NCI-H748 treated with DMSO at 0.1 percent for 48 hours (cell line): ENCODE measurements at places on chromosomes 1 and 21.

DNA sequence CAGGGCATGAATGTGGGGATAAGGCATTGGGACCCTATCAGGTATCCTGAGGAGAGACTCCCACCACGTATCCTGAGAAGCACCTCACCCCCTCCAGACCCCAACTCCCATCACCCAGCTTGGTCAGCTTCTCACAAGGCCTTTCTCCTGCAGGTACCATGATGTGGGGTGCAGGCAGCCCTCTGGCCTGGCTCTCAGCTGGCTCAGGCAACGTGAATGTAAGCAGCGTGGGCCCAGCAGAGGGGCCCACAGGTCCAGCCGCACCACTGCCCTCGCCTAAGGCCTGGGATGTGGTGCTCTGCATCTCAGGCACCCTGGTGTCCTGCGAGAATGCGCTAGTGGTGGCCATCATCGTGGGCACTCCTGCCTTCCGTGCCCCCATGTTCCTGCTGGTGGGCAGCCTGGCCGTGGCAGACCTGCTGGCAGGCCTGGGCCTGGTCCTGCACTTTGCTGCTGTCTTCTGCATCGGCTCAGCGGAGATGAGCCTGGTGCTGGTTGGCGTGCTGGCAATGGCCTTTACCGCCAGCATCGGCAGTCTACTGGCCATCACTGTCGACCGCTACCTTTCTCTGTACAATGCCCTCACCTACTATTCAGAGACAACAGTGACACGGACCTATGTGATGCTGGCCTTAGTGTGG, 1.3 kb downstream of the GPR3 start:
- DNase-seq, result no peak

DNA sequence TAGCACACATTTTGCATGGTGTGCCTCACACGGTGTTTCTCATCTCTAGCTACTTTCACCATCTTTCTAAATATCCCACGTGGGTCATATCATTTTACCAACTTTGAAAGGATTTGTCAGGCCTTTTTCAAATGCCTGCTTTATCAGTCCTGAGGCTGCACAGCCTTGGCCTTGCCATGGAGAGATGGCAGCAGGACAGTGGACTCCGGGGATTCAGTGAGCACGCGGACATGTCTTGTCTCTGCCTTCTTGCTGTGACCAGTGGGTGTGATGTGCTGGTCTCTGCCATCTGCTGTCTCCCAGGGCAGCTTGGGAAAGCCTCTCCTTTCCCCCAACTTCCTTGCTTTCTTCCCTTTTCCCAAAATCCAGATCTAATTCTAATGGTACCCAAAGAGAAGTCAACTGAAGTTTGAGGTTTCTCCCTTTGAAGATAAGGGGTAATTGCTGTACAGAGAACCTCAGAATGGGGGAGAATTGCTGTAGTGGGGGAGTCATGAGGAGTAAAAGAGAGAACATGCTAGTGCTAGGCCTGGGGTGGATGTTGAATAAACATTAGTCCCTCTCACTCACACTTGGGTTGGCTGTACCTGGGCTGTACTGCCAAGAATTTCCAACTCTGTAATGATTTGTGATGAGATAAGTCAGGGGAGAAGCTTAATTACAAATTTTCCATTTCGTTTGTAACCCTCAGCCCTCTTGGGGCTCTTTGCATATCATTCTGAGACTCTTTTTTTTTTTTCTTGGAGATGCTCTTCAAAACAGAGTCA, 99.5 kb downstream of the GALNT2 start:
- no peak for DNase-seq

DNA sequence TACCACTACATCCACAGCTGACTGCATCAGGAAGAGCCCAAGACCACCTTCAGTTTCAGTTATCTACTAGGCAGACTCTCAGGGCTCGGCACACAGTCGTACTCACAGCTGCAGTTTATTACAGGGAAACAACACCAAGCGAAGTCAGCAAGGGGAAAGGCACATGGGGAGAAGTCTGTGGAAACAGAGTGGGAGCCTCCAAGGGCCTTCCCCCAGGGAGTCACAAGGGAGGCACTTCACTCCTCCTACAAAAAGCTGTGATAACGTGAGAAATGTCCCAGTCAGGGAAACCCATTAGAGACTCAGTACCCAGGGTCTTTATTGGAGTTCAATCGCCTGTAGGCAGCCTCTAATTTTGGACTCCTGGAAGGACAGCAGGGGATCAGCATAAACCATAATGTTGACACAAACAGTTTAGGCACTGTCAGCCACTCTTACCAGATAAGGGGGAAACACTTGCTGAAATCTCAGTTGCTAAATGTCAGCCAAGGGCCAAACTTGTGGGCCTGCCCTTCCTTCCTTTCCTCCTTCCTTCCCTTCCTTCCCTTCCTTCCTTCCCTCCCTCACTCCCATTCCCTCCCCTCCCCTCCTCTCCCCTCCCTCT, 444.0 kb downstream of the SMYD3 start:
- DNase-seq, result no peak

DNA sequence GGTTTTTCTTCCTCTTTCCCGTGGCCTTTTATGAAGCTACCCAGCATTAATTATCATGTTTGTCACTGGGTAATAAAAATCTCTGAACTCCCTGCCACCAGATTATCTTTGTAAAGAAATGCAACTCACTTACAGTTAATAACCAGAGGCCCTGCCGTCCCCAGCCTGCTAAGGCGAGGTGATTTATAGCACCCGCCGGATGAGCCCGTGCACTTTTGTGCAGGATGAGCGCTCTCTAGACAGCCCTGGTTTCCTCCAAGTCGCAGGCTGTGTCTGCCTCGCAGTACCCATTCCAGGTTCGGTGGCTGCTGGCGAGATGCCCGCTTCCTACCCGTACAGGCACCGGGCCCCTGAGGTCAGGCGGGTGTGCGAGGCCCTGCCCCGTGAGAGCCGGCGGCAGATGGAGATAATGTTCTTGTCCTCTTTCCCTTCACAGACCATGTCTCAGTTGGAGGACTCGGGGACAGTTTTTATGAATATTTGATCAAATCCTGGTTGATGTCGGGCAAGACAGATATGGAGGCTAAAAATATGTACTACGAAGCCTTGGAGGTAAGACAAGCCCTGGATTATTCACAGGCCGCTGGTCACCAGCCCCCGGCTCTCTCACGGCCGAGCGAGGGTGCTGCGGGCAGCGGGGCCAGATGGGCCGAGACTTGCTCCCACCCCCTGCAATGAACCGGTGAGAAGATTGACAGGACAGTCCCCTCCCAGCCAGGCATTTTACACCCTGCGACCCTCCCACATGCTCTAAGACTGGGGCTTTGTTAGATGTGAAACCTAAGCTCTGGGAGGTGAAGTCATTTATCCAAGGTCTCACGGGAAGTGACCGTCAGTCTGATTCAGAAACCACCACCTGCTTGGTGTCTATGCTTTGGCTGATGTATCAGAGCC, 28.5 kb upstream of the SELENON start:
- no peak for DNase-seq

GRCh38 chr1:217275655-217276398, 355.1 kb downstream of the GPATCH2 start:
- DNase-seq, result no peak

- DNase-seq, result no peak
Measured at GRCh38 chr1:16979475-16980327, 719 bp downstream of the MFAP2 start.

GRCh38 chr1:16183765-16184556, 28.1 kb upstream of the EPHA2 start:
- DNase-seq, result no peak

DNA sequence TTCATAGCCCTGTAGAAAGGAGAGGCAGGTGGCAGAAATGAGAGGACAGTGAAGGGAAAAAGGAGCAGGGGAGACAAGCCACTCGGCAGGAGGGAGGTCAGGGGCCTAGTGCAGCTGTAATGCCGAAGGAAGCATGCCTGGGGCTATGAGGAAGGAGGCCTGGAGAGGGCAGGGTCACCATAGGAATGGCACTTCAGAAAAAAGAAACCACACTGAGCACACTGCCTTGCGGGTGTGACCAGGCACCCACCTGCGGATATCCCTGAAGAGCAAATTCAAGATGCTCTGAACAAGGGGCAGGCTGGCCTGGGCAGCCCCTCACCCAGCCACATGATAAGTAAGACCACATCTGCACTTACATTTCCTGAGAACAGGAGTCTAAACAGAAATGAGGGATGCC, 104.7 kb downstream of the JAK1 start:
- DNase-seq, result no peak

GRCh38 chr1:29050166-29050565, 73.5 kb downstream of the TMEM200B start:
- DNase-seq, result no peak

DNA sequence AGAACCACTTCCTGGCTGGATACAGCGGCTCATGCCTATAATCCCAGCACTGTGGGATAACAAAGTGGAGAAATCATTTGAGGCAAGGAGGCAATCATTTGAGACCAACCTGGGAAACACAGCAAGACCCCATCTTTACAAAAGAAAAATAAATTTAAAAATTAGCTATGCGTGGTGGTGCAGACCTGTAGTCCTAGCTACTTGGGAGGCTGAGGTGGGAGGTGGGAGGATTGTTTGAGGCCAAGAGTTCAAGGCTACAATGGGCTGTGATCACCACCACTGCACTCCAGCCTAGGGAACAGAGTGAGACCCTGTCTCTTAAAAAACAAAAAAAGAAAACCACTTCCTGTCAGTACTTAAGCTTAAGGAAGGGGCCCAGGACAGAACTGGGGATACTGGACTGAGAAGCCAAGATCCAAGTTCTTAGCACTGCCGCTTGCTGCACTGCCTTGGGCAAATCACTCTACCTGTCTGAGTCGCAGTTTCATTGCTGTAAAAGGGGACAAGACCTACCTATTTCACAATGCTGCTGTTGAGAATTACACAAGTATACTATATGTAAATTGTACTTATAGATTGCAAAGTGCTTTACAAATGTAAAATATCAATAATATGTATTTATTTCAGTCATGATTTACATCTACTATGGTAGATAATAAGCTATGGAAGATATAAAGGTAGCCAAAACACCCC, 154.9 kb downstream of the RERE start:
- DNase-seq, result no peak

GRCh38 chr1:228935855-228936727, 200.8 kb downstream of the RHOU start:
- no peak for DNase-seq

GRCh38 chr21:45542242-45542666, at the start of gene SLC19A1:
Gene SLC19A1, minus strand, starts transcription at chr21:45542440. Its CDS starts 4,481 bp downstream, at chr21:45537959.
- peak; percentile 8 for DNase-seq

DNA sequence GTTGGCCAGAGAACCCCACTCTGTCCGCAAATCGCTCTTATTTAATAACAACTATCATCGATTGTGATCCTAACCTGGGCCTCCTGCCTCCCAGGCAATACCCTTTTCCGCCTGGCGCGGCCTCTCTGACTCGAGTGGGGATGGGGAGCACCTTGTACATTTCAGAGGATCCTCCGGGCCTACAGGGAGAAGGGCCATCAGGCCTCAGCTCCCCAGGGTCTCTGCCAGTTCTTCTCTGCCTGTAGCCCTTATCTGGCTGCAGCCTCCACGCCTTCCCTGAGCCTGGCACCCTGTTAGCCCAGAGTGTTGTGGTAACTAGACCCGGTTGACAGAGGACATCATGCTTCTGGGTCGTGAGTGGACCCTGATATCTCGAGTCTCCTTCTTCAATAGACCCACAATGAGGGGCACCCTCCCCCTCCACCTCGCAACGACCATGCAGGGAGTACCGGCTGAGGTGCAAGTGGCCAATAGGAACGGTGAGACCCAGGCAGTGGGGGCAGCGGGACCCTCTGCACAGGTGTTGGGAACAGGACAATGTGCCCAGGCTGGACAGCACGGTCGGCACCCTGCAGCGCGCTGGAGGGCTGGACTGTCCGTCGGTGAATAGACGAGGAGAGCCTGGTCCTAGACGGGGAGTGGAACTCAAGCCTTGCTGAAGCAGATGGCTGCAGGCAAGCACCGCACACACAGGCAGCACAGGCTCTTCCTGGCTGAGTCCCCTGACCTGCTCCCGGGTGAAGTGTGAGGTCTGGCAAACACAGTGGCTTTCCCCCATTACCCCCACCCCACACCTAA, 7.1 kb upstream of the CRYBG2 start:
- no peak for DNase-seq

DNA sequence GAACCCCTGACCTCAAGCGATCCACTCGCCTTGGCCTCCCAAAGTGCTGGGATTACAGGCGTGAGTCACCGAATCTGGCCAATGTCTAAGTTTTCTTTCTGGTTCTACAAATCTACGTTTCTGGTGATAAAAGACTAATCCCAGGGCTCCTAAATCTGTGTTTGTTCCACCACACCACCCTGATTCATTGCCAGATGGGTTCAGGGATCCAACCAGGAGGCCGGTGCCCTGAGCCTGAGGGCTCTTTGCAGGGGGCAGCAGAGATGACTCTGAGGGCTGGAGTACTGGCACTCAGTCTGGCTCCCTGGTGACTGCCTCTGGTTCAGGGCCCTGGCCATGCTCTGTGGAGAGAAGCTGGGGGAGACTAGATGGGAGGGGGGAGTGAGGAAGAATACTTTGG, 10.5 kb upstream of the OPRD1 start:
- DNase-seq, result no peak

DNA sequence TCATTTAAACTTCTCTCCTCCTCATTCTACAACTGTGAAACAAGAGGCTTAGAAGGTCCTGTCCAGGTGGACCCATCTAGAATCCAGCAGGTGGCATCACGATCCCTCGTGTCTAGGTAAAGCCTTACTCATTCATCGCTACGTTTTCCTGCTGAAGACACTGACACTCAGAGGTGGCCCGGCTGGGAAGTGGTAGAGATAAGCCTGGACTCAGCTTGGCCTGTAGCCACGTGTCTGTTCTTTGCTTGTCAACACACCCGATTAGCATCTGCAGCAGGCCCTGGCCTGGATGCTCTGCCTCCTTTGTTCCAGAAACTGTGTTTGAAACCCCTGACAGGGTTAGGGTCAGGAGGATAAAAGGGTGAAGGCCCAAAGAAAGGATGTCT, 43.4 kb downstream of the PARP1 start:
- DNase-seq, result no peak

GRCh38 chr1:36642802-36643201, 160.1 kb upstream of the CSF3R start:
- DNase-seq, result no peak

DNA sequence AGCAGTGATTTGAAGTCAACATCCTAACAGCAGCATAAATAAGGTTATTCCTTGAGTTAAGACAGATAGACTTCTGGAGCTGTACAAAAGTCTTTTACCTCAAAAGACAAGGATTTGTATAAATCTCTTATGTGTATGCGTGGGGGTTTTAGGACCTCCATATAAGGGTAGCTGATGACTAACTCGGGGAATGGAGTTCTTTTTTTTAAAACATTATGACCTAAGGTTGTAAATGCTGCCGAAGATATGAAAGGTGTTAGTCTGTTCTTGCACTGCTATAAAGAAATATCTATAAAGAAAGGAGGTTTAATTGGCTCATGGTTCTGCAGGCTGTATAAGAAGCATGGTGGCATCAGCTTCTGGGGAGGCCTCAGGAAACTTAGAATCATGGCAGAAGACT, 90.4 kb downstream of the EPB41 start:
- DNase-seq, result no peak

DNA sequence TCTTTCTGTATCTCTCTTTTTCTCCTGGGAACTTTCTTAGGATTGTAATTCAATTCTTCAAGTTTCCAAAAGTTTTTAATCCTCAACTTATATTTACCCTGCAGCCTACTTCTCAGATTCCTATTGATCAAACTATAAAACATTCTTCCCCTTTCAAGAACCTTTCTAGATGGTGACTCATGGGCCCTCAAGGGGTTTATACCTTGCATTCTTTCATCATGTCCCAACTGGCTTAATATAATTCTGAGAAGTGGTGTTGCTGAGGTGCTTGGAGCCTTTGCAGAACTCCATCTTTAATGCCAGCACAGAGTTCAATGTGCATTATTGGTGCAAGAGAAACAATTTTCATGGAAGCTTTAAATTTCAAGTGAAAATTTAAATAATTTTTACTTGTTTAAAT, 273.4 kb downstream of the VAV3 start:
- no peak for DNase-seq
